Suppressor macrophage treated with lipopolysaccharide for 1 hour (primary cell): ENCODE measurements at places on chromosomes 3 and 15.
A peak's percentile ranks its signal among the peaks of the same experiment; 100 is the strongest.

GRCh38 chr3:126518779-126519177 is 1.2 kb upstream of the UROC1 start:
- DNase-seq, result no peak

DNA sequence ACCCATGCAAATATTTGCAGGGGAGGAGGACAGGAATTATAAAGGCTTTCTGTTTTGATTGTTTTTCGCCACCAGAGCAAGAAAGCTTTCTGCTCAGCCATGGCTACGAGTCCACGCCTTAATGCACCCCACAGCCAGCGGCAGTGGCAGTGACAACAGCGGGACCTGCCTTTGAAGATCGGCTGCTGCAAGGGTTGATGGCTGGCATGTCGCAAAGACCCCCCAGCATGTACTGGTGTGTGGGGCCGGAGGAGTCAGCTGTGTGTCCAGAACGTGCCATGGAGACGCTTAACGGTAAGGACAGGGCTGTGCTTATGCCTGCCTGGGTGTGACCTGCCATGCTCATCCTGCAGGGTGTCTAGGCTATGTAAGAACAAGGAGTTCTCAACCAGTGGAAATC is 5.3 kb downstream of the LRRK1 start:
- no peak for DNase-seq

- DNase-seq, result no peak
Observed at GRCh38 chr3:99909714-99910495, 92.2 kb downstream of the CMSS1 start.

- no peak for DNase-seq
Observed at GRCh38 chr3:67558426-67558825, 96.0 kb downstream of the SUCLG2 start.

GRCh38 chr3:117435506-117435905 is 725.9 kb downstream of the TUSC7 start:
- no peak for DNase-seq

DNA sequence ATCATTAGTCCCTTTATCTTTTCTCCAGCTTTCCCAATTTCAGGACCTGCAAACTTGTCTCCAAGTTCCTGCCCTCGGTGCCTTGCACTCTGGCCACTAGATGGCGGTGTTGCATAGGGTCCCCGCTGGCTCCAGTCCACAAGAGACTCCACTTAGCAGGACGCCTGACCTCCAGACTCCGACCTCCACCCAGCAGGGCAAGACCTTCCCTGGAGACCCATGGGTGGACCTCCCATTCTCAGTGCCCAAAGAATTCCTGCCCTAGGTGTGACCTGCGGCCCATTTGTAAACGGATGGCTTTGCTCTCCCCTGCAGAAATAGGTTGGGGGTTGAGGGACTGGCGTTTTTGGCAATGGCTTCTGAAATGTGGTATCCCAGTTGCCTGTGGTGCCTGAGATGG is 82.6 kb downstream of the LSM3 start:
- DNase-seq, result peak; percentile 79

GRCh38 chr3:195906865-195907683 is 1.3 kb downstream of the TNK2 start:
- DNase-seq, result peak; percentile 89

DNA sequence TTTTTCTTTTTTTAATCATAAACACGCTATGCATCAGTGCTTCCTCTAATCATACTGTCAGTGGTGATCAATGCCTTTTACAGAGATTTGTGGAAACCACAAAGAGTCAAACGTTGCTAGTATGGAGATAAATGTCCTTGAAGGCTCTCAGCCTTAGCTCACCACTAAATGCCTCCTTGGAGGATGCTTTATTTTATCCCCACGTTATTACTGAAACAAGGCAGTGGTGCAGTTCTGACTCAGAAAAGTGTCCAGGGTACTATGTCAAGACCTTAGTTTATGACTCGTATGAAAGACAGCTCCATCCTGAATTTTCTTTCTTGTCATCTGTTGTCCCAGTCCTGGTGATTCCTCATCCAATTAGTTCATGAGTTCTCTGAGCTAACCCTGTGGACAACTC is 1146.7 kb downstream of the IGSF11 start:
- DNase-seq, result no peak

GRCh38 chr3:170961616-170962400 is 53.4 kb upstream of the EIF5A2 start:
- DNase-seq, result peak; percentile 60

DNA sequence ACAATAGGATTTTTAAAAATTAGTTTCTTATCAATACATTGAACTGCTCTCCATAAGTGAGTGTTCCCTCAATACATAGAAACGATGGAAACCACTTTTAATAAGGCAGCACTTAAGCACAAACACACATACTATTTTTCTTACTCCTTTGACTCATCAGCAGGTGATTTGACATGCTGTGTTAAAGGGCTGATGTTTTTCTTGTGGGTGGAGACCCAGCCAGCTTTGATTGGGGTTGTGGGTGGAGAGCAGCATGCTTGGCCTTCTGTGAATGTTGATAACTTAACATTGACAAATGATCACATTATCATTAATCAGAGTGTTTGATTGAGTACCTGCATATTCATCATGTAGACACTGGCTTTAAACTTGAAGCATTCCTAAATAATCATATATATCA is 223.0 kb upstream of the DPH6 start:
- DNase-seq, result no peak

- no peak for DNase-seq
Observed at GRCh38 chr3:134694946-134695543, 44.2 kb upstream of the KY start.

GRCh38 chr3:81080608-81081007 is 680.8 kb downstream of the GBE1 start:
- DNase-seq, result no peak

DNA sequence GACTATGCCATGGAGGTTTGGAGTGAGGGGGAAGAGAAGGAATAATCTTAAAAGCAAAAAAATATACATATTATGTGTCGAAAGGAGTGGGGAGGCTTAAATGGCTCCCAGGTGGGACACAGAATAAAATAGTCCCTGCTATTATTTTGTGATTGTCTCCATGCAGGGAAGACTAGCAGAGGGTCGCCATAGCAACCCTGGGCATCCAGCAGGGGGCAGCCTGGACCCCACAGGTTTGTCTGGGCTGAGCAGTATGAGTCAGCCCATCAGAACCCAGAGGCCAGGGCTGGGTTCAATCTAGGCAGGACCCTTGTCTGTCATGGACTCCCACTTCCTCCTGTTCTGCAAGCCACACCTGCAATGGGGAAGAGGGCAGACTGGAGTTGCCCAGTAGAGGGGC is 17.6 kb upstream of the LINGO1 start:
- peak; percentile 21 for DNase-seq

- DNase-seq, result no peak
Observed at GRCh38 chr3:177257006-177257405, 59.7 kb upstream of the TBL1XR1 start.

GRCh38 chr15:88375234-88375927 is 91.8 kb downstream of the MRPL46 start:
- DNase-seq, result peak; percentile 22

DNA sequence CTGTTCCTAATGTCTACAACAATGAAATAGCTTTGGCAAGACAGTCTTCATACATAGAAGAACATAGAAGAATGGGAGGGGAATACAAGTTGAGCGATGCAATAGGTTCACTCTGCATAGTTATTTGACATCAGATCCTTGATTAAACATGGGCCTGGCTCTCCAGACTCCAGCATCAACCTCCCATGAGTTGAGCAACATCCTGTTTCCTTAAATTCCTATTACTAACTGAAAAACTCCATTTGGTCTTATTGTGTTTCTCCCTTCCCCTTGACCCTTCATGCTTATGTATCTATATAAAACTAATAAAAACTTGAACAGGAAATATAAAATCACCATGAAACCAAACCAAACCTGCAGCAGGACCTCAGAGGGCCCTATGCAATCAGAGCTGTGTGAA is 304.5 kb upstream of the SATB1 start:
- DNase-seq, result peak; percentile 58

DNA sequence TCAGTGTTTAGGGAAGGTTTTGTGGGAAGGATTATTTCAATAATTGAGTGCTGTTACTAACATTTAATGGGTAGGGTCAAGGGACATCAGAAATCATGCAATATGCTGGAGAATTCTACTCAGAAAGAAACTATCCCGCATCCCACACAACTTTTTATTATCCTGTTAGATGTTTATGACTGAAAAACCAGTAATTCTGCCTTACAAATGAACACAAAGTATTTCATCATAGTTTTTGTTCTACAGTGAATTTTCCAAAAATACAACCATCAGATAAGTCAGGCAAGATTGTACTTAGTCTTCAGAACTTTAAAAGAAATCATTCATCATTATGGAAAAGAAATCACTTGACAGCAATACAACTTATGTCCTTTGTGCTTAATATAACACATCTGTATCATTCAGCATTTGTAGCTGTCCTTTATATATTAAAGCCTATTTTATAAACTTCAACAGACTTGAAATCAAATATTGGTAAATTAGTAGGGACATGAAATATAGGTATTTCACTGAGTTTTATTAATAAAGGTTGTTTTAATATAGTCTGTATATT is 61.9 kb downstream of the TRPM7 start:
- DNase-seq, result no peak

- DNase-seq, result no peak
Observed at GRCh38 chr3:156142702-156143101, 22.3 kb downstream of the KCNAB1 start.

DNA sequence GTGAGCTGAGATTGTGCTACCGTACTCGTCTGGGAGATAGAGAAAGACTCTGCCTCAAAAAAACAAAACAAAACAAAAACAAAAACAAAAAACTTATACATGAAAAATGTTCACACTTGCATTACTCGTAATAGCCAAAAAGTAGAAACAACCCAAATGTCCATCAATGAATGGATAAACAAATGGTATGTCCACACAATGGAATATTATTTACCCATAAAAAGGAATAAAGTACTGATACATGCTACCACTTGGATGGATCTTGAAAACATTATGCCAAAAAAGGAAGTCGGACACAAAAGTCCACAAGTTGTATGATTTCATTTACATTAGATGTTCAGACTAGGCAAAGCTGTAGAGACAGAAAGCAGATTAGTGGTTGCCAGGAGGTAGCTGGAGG is 26.7 kb downstream of the PCYT1A start:
- no peak for DNase-seq

DNA sequence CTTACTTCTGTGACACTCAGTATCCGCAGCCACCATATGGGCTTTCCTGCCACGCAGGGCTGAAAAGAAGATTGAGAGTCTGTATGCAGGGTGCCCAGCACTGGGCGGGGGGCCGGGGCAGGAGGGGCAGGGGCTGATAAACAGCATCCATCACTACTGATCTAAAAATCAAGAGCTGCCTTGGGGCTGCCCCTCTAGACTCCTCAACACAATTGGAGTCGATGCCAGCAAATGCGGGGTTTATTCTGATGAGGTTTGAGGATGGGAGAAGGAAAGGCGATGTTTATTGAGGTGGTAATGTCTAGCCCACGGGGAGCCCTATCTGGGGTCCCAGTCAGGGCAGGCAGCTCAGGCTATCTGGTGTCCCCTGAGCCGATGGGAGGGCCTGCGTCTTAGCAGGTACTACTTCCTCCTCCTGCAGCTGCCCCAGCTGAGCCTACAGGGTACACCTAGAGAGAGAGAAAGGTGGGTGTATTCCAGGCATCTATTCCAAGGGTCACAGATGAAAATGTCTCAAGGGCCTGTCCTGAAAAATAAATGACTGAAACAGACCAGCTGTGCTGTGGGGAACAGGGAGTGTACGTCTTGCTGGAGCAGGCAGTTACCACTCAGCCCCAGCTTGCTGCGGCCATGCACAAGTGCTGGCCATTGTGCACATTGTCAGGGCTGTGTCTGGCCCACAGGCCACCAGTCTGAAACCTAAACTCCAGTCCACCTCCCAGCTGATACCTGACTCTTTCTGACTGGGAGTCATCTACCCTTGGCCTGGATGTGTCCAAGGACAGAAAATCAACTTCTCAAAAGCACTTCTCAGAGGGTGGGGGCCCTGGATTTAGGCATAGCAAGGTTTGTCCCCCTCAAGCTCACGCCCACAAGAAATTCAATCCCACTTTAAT is 19.5 kb downstream of the ISG20 start:
- DNase-seq, result peak; percentile 23

DNA sequence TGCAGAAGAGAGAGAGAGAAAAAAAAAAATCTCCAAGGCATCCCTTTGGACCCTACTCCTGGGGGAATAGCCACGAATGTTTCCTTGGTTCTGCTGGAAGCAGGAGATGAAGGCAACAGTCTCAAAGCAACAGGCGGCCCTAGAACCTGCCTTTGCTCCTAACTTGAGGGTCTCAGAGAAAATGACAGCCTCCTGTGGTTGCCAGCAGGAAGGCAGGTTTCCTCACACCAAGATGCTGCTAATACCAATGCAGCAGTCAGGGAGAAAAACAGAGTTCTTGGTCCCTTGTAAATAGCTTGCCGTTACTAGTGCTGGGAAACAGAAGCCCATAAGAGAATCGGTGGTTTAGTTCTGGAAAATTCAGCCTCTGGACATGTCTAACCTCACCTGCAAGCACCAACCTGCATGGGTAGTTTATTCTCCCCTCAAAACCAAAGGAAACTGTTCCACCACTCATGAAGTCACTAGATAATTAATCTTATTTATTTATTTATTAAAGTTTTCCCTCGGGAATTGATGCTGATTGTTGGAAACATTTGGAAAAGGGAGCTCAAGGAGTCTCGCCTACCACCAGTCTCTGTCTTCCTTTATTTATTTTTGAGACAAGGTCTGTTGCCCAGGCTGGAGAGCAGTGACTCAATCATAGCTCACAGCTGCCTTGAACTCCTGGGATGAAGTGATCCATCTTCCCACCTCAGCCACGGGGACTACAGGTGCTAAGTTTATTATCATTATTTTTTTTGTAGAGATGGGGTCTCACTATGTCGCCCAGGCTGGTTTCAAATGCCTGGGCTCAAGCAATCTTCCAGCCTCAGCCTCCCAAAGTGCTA is 883 bp upstream of the FRMD4B start:
- DNase-seq, result no peak

GRCh38 chr3:159668990-159669476 is 319.6 kb upstream of the IL12A start:
- no peak for DNase-seq

- DNase-seq, result peak; percentile 41
Observed at GRCh38 chr15:66682865-66683264, 19.2 kb upstream of the SMAD6 start.
